ENCODE measurements at places on chromosomes 5 and 9. TPM values are rescaled to one million over a fixed set of nuclear protein-coding genes. Genes with fewer than 3 reads are reported as not detected.
A peak's percentile ranks its signal among the peaks of the same experiment; 100 is the strongest.

The CD274 gene
- 13.2 TPM for total RNA-seq

- DNase-seq, result no peak
These were observed 90.2 kb upstream of the CCDC112 start for GRCh38 chr5:115386657-115387056.

The SPEF2 gene
- 16.9 TPM for total RNA-seq

- DNase-seq, result no peak
These were observed 316.4 kb downstream of the NR3C1 start for GRCh38 chr5:143086908-143087637.

DNA sequence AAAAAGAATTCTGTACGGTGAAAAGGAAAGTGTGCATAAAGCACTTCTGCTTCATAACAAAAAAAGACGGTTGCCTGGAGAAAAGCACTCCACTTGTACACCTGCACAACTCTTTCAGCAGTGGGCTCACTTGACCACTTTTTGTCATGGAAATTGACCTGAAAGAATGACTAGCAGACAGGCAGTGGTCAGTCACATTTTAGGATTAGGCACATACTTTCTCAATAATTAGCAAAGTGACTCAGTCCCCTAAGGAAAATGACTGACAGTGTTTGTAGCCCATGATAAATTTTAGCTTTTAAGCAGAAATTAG lies 169.3 kb downstream of the FANCC start:
- no peak for DNase-seq

DNA sequence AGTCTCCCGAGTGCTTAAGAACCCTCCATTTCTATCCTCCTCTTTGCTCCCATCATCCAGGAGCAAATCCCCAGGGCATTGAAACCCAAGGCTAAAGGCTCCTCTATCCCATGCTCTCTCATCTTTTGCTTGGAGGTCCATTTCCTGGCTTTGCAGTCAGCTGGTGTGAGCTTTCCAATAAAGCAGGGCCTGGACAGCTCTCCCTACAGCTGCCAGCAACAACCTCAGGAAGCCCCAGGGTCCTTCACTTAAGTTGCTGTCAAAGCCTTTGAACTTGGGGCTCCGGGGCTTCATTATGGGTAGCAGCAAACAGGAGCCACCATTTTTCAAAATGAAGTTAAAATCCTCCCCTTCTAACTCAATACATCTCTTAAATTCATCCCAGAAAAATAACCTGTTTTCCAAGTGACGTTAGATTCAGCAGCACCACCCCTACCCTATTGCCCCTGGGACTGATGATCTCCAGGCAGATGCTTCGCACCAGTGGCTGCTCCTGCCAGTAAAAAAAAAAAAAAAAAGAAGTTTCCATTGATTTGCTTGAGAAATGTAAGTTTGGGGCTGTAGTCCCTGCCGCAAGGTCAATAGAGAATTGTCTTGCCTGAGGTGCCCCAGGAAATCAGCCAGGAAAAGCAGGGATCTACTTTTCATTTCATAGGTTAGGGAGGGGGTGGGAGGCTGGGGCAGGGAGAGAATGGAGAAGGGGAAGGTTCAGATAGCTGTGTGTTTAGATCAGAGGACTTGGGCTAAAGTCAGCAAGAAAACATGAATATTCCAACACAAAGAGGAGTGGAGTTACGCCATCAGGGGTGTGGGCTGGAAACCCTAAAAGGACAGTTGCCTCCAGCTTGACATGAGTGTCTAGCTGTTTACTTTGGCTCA lies 83.8 kb upstream of the IL6ST start:
- peak; percentile 58 for DNase-seq

The TMED9 gene
- 232 TPM for total RNA-seq

GRCh38 chr9:108704156-108704852 lies 151.5 kb downstream of the ACTL7B start:
- no peak for DNase-seq

DNA sequence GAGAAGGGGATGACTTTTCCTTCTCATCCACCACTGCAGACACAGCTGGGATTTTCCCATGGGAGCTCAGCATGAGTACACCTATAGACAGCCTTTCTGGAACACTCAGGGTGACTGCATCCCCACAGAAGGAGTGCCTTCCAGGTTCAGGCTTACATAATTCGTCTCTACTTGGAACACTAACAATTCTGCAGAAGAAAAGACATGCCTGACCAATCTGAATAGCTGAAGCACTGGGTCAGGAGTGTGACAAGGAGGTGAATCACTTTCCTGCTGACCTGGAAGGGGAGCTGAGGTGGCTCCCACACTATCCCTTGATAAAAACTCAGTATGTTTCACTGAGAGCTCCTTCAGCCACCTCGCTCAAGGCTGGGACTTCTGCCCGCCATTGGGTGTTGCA lies 425.3 kb downstream of the TLR4 start:
- DNase-seq, result no peak

DNA sequence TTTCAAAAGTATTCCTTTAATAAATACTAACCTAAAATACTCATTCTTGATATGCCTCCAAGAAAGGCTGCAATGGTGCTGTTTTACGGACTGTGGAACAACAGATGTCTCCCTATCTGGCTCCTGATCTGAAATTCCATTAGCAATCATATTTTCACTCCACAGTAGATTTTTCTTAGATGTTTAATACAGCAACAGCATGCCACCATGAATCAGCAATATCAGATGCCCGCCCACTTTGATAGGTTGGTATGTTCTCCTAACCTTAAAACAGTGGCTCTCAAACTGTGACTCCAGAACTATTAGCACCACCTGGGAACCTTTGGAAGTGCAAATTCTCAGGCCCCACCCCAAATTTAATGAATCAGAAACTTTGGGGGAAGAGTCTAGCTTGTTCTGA lies 110.2 kb downstream of the MLLT3 start:
- no peak for DNase-seq

DNA sequence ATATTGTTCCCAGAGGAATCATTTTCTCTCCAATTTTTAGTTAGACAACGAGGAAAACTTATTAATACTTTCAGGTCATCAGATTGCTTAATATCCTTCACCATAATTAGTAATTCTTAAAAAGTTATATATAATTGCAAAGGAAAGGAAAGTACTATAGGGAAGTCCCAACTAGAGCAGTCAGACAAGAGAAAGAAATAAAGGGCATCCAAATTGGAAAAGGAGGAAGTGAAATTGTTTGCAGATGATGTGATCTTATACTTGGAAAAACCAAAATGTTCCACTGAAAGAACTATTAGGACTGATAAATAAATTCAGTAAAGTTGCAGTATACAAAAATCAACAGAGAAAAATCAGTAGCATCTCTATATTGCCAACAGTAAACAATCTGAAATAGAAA lies 223.5 kb upstream of the MEF2C start:
- no peak for DNase-seq

- no peak for DNase-seq
These were observed 61.6 kb downstream of the WNK2 start for GRCh38 chr9:93245437-93245970.
